NCI-H446 treated with DMSO at 0.1 percent for 48 hours (cell line): ENCODE measurements at places on chromosomes 5 and 9.

DNA sequence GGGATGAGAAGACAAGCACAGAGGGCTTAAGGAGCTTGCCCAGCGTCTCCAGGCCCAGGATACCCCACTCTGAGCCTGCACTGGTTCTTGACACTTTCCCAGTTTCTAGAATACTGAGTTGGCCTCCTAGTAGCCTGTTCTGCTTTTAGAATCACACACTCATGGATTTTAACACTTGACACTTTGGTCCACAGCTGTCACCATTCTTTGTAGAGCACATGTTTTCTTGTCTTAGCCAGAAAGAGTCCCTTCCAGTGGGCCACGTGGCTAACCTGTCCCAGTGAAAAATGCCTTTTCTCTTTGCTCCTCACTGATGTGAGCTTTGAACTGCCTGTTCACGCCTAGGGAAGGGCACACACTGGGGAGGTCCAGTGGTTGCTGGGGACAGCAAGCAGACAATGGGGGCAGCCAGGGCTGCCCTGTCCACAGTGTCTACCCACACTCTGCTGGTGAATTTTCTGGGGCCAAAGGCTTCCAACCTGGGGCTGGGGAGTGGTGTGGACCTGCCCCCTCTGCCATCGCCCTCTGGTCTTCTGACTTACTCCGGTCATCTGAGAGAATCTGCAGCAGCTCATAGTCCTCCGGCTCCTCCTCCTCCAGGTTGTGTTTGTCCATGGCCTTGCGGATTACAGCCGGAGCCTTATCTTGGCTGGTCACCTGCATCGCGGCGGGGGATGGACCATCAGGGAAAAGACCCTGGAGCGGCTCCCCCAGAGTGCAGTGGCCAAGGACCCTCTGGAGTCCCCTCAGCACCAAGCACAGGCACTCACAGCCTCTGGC, 21.1 kb downstream of the RALGDS start:
- DNase-seq: no peak

DNA sequence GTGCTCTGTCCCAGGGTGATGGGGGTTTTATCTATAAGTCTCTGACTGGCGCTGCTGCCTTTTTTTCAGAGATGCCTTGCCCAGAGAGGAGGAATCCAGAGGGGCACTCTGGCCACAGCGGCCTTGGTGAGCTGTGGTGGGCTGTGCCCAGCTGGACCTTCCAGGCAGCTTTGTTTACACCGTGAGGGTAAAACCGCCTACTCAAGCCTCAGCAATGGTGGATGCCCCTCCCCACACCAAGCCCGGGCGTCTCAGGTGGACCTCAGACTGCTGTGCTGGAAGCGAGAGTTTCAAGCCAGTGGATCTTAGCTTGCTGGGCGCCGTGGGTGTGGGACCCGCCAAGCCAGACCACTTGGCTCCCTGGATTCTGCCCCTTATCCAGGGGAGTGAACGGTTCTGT, 41.3 kb upstream of the C9orf72 start:
- no peak for DNase-seq

DNA sequence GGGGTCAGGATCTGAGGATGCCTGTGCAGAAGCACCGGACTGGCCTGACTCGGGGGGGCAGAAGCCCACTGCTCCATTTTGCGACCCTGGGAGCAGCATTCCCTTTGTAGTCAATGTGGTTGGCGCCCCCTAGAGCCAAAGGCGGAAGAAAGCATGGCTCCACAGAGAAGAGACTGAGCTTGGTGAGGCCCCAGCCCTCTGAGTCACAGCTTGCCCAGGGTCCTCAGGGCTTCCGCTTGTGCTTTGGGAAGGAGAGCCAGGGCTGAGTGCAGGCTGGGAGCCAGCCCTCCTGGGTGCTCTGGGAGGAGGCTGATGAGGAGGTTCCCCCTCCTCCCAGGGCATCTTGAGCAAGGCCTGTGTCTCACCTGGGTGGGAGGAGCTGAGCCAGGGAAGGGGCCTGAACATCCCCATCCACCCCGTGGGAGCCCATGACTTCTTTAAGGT, 5.5 kb upstream of the AQP3 start:
- DNase-seq: peak; percentile 20

- DNase-seq: no peak
Observed at GRCh38 chr5:172451771-172452197, 2.5 kb downstream of the SH3PXD2B start.

- DNase-seq: no peak
Observed at GRCh38 chr5:65021527-65022226, 252.9 kb downstream of the CWC27 start.

DNA sequence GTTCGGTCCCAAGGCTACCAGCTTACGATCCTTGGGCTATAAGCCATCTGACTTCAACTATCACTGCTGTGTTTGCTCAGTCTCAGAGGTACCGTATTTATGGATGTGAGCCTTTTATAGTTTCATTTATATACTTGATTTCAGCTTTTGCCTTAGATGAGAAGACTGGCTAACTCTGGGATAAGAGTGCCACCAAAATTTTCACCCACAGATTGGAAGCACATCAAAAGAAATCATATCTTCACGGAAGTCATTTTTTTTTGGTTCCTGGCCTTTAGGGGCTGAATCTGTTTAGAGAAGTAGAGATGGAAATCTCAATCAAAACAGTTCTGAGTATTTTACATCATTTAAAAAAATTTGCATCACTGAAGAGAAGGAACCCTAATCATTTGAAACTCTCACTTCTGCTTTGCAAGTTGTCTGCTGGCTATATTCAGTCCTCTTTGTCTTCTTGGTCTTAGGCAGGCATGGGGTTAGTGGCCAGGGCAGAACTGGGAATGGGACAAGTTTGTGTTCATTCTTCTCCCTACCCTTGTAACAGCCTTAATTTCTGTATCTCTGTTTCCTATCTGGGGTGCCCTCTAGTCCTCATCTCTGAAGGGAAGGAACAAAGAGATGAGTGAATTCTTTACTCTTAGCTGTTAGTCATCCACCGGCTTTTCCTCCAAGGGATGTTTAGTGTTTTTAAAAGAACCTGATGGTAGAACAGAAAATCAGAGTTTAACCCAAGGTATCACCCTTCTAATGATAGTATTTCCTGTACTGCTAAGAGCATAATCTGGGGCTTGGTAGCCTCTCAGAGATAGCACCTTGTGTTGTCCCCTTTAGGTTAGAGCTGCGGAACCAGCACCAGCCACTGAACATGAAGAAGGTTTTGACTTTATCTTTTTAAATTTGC, 14.1 kb upstream of the TNFAIP8 start:
- no peak for DNase-seq

- no peak for DNase-seq
Observed at GRCh38 chr5:174022384-174023095, 23.0 kb upstream of the NSG2 start.

GRCh38 chr5:129098488-129099183, 4.1 kb downstream of the ISOC1 start:
- no peak for DNase-seq

DNA sequence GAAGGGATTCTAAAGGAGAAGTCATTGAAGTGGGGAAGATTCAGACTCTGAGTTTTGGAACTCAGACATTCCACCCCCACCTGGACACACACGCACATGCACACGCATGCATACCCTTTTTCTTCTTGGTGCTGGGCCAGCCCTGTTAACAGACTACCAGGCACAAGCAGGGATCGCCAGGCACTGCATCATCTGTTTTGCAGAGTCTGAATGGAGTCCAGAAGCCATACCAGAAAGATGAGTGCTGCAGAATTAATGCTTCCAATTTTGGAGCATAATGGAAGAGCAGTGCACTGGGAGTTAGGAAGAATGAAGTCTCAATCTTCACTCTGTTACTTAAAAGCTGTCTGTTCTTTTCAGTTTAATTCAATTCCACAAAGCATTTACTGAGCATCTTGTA, 95.5 kb downstream of the PDE8B start:
- DNase-seq: peak; percentile 48

GRCh38 chr5:77425420-77425819, 66.7 kb downstream of the WDR41 start:
- no peak for DNase-seq

GRCh38 chr5:124570285-124571035, 176.0 kb downstream of the ZNF608 start:
- no peak for DNase-seq

DNA sequence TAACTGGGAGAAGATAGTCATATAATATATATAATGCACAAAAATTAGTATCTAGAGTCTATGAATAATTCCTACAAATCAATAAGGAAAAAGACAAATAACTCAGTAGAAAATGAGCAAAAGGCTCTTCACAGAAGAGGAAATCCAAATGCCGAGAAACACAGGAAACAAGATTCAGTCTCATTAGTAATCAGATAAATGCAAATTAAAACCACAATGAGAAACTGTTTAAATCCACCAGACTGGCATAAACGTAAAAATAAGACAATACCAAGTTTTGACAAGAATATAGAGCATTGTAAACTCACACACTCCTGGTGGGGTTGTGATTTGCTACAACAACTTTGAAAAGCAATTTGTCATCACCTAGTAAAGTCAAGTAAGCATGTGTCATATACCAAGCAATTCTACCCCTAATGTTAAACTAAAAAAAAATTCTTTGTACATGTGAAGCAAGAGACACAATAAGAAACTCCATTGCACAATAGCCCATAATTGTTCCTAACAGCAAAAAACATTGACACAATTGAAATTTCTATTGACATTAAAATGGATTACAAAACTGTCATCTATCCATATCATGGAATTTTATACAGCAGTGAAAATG, 21.0 kb upstream of the UBLCP1 start:
- DNase-seq: no peak

DNA sequence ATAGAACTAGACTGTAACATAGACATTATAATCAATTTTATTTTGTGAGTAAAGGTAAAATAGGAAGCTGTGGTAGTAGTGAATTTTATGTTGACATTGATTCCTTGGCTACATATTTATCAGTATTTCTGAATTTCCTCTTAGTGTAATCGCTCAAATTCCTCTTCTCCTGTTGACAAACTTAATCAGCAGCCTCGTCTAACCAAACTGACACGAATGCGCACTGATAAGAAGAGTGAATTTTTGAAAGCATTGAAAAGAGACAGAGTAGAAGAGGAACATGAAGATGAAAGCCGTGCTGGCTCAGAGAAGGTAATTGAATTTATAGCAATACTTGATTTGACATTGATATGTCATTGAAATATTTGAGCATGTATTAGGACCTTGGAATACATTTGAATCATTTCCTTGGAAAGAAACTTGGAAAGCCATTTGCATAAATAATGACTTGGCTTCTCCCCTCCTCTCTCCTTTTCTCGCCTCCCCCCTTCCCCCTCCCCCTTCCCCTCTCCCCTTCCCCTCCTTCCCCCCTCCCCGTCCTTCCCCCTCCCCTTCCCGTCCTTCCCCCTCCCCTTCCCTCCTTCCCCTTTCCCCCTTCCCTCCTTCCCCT, 75.5 kb downstream of the GPBP1 start:
- DNase-seq: no peak

DNA sequence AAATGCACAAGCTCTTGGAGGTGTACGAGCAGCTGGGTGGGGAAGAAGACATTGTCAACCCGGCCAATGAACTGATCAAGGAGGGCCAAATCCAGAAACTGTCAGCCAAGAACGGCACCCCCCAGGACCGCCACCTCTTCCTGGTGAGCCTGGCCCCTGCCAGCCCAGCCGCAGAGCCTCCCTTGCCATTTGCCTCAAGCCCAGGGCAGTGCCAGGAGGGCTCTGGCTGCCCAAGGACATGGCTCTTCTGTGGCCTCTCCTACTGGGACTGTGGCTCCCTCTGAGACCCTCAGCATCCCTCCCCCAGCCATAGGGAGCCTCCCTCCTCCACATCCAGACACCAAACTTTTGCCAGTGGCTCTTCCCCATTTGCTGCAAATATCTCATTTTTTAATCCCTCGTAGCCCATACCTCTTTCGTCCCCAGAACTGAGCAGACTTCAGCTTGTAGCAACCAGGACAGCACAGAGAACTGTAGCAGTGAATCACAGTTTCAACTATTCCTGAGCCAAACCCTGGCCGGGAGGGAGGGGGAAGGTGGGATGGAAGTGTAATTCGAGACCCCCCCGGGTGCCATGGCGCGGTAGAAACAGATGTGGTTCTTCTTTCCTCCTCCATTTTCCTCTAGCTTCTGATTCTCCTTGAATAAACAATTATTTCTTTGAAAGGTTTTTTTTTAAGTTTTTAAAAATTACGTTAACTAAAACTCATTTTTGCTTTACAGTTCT, 44.5 kb upstream of the SUSD3 start:
- no peak for DNase-seq

DNA sequence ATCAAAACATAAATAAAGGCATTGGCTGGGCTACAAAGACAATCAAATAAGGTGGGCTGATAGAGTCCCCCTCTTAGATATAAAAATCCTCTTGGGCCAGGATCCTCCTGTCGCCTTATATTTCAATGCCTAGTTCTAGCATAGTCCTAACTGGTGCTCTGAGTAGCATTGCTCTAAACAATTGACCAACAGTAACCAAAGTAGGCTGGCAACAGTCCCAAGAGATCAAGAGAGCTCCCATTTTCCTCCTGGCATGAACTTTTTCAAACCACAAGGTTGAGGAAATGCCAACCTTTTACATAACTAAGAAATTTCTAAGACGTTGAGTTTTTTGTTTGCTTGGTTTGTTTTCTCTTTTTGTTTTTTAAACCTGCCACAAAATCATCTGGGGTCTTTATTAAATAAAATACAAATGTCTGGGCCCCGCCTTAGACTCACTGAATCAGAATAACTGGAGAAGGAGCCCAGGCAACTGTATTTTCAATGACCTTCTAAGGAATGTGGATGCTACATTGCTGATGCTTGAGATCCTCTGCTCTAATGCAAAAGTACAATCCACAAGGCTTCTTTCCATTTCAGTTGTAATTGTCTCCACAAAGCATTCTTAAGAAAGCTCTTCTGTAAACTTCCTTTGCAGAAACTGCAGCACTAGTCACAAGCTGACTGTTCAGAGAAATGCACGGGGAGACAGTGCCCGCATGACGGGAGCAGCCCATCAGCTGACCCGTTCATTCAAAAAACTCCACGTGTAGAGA, 2.9 kb downstream of the SLC45A2 start:
- no peak for DNase-seq

GRCh38 chr9:123686829-123687192, 243.1 kb downstream of the DENND1A start:
- DNase-seq: no peak

- DNase-seq: no peak
Observed at GRCh38 chr9:114771889-114772288, 34.0 kb downstream of the TNFSF15 start.

- DNase-seq: no peak
Observed at GRCh38 chr5:164012371-164012770, 507.0 kb downstream of the MAT2B start.

DNA sequence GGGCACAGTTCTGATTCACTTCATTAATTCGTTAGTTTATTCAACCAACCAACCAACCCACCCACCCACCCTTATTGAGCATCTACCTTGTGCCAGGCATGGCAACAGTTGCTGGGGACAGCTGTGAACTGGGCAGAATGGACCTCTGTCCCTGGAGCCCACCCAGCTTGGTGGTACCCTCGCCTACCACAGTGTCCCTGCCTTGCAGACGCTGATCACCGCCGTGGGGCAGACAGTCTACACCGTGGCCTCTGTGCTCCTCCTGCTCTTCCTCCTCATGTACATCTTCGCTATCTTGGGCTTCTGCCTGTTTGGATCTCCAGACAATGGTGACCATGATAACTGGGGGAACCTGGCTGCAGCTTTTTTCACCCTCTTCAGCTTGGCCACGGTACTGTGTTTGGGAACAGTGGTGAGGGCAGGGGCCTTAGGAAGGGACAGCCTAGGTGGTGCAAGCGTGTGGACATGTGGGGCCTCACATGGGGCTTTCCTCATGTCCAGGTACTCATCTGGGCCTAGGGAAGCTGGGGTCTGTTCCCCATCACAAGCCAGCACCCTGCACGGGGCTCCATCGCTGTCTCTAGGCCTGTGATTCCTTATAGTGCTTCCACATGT, 26.2 kb downstream of the PITX1 start:
- DNase-seq: no peak
